ENCODE measurements at places on chromosomes 1 and 21.

DNA sequence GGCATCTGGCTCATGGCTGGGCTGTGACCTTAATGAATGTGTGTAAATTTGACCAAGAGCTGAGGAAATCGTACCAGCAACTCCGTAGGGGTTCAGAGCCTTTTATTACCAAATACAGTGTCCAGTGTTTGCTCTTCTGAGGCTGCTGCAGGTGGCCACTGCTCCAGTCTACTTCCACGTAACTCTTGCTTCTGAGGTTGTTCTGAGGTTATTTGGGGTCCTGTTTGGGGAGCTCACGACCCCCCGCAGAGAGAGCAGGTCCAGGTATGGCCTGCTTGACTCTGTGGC is 33.6 kb downstream of the MAN1C1 start:
- DNase-seq: no peak

- no peak for DNase-seq
Measured at GRCh38 chr1:230210326-230210980, 143.4 kb downstream of the GALNT2 start.

DNA sequence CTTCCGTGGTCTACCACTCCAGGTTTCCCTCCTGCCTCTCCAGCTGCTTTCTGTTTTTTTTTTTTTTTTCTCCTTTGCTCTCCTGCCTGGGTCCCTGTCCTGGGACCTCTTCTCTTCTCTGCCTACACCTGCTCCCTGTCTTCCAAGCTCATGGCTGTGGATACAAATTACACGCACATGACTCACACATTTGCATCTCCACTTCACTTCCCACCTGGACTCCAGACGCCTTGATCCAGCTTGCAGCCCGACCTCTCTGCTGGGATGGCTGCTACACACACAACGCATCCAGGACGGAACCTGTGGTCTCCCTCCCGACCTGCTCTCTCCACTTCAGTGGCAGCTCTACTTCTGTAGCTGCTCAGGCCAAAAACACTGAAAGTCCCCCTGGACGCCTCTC is 44.4 kb upstream of the B3GALT5 start:
- DNase-seq: no peak

DNA sequence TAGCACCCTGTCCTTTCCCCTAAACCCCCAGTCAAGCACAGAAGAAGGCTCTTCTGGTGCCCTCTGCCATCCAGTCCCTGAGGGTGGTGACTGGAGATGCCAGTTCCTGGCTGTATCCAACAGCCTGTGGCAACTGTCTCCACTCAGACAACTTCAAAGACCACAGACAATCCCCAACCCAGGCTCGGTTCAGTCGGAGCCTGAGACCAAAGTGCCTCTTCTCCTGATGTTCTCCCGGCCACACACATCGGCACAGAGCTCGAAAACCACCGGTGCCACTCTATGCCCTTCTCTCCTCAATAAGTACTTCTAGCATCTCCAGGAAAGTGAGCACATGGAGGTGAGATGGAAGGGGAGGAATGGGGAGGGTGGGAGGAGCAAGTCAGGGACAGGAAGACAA is 39.6 kb upstream of the HMGB4 start:
- DNase-seq: no peak

DNA sequence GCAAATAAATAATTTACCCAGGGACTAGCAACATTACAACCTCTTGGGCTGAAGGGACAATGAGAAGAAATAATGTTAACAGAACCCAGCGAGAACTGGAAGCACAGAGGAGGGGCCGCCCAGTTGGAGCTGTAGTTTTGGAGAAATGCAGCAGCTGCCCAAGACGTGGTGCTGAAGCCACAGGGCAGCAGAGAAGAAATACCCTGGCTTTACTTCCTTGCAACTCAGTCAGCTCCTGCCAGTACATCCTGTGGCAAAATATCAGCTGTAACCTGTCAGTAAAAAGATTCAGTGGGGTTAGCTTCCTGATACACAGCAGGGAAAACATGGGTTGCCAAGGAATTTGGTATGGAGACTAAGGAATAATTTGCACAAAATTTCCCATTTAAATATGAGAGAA is 283.6 kb upstream of the USP25 start:
- no peak for DNase-seq

- no peak for DNase-seq
Measured at GRCh38 chr1:229087339-229087738, 183.6 kb upstream of the RAB4A start.

GRCh38 chr1:57494530-57495079 is 70.7 kb upstream of the DAB1 start:
- DNase-seq: no peak
